NCI-H2107 (cell line): ENCODE measurements at places on chromosomes 12 and 14.

DNA sequence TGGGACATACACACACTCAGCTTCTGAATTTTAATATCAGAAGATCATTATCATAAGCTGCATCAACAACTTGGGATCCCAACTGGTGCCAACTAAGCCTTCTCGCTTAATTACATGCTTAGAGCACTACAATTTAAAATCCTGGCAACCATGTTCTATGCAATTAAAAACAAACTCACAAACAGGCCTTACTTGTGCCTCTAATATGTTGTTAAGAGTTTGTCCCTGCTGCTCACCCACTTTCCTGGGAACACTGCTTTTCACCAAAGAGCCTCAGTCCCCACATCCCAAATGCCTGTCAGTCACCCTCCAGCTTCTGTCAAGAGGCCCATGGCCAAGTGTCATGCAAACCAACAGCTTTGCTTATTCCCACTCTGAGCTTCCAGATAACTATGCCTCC lies 69.7 kb downstream of the TTC9 start:
- no peak for DNase-seq

GRCh38 chr12:108337235-108338223 lies 1.6 kb downstream of the CMKLR1 start:
- no peak for DNase-seq

- DNase-seq, result no peak
Measured at GRCh38 chr12:31245822-31246469, 80.0 kb downstream of the SINHCAF start.

- no peak for DNase-seq
Measured at GRCh38 chr14:53621921-53622320, 334.7 kb downstream of the BMP4 start.

DNA sequence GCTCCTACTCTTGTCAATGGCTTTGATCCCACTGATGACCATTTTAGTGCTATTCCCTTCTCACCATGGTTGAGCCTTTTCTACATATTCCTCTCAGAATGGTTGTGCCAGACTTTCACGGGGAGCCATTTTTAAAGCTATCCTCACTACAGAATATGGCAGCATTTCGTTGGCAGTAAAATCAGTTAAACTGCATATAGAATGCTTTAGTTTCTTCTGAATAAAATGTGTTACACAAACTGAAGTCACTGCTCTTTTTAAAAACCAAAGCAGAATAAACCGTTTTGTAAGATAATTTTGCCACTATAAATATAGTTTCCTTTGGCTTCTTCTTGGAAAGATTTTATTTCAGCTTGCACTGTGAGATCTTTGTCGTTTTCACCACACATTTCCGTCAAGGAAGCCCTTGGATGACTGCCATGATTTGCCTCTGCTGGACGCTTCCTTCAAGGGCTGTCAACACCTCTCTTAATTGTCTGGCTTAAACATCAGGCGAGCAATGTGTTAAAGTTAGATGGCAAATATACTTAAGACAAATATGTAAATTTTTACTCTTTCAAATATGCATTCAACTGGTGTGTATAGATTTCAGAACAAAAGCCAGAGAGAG lies 624.2 kb downstream of the DIO2 start:
- no peak for DNase-seq

- no peak for DNase-seq
Measured at GRCh38 chr14:94384342-94384741, 4.1 kb downstream of the SERPINA1 start.

GRCh38 chr14:67798731-67799130 lies 17.7 kb downstream of the ZFYVE26 start:
- DNase-seq, result no peak

DNA sequence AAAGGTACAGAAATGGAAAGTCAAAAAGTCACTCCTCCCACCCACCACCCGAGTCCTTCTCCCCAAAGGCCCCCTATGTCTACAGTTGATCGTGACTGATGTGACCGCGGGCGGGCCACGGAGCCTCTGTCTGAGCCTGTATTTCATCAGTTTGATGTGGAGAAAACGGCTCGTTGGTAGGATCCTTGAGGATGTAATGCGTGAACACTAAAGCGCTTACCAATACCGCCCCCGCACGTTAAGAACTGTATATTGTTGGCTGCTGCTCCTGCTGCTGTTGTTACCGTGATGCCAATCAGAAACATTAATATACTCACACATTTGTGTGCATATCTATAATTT lies 24.6 kb upstream of the UBC start:
- no peak for DNase-seq

DNA sequence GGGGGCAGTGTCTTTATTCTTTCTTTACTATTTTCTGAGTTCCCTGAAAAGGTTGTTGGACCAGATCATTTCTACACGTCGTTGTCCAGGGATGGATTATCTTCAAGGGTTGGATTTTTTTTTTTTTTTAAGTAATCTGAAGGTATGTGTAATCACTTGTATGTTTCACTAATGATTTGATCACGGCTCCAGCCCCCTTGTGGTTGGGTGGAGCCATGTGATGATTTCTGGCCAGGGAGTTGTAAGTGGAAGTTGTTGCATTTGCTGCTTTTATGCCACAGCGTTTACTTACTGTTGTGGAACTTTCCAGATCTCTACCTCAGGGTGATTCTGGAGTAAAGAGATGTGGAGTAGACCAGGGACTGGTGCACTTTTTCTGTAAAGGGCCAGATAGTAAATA lies 390.3 kb downstream of the AACS start:
- DNase-seq, result no peak

- DNase-seq, result no peak
Measured at GRCh38 chr12:100584256-100584655, 10.8 kb downstream of the GAS2L3 start.

- no peak for DNase-seq
Measured at GRCh38 chr14:97924922-97925613, 1127.9 kb downstream of the VRK1 start.

- no peak for DNase-seq
Measured at GRCh38 chr14:54839701-54840119, 62.9 kb downstream of the GCH1 start.

- DNase-seq, result no peak
Measured at GRCh38 chr12:56682323-56682722, 5.8 kb downstream of the PTGES3 start.

- DNase-seq, result no peak
Measured at GRCh38 chr12:94126067-94126466, 22.3 kb upstream of the PLXNC1 start.

DNA sequence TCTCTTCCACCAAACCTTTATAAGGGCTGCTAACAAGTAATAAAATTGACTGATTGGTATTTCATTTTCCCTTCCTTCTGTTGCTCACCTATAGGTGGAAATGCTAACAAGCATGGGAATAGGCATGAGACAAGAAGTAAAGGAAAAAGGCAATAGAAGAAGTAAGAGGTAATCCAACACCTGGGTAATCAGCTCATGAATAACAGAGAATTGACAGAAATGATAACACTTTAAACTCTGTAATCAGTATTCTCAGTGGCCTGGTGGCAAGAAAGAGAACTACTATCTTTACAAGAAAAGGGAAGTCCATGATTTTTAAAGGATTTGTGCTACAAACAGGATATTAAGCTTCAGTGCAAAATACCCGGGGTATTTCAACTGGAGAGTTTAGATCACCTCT lies 737.8 kb downstream of the RERGL start:
- no peak for DNase-seq

DNA sequence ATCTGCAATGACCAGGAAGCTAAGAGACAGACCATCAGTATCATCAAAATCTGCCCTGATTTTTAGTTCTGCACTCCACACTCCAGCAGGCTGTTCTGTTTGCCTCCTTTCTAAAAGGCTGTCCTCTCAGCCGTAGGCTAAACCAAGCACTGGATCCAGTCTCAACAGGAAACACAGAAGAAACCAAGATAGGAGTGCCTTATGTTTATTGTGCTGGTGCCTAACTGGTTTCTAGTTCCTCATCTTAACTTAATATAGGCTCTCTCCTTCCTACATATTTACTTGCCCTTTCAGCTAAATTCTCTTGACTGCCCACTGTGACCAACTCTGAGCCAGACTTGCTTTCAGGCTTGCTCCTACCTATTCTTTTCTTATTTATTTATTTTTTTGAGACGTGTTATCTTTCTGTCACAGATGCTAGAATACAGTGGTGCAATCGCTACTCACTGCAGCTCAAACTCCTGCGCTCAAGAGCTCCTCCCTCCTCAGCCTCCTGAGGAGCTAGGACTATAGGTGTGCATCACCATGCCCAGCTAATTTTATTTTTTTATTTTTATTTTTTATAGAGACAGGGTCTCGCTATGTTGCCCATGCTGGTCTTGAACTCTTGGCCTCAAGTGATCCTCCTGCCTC lies 30.8 kb downstream of the GALNT4 start:
- DNase-seq, result no peak

DNA sequence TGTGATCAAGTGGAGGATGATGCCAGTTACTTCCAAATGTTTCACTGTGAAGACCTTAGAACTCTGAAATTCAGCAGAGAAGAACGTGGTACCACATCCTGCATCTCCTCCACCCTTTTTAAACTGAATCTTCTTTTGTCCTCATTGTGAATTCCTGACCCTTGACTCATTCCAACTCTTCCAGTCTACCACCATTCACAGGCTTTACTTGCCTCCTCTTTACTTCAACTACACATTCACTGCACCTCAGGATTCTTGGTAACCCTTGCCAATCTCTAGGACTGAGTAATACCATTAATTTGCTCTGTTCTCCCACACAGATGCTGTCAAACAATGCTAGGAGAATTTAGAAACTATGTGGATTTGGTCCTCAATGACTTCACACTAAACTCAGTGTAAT lies 37.3 kb downstream of the PPP1R12A start:
- DNase-seq, result no peak

GRCh38 chr12:71652656-71653055 lies 11.0 kb downstream of the ZFC3H1 start:
- no peak for DNase-seq

- DNase-seq, result no peak
Measured at GRCh38 chr14:78851189-78851588, 681.0 kb downstream of the NRXN3 start.

DNA sequence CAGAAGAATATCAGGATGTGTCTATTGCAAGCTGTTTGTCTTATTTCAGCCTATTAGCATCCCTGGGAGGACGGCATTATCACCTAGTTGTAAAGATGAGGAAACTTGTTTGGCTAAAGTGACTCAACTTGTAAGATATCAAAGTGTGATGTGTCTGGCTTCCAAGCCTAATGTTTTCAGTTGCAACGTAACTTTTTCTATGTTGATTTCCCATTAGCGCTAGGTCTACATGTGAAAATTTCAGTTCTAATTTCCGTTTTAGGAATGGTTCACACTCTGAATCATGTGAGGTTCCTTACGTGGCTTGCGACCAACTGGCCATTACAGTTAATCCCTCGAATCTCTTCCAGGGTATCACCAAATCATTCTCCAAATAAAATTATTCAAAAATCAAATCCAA lies 58.0 kb downstream of the LLPH start:
- no peak for DNase-seq

DNA sequence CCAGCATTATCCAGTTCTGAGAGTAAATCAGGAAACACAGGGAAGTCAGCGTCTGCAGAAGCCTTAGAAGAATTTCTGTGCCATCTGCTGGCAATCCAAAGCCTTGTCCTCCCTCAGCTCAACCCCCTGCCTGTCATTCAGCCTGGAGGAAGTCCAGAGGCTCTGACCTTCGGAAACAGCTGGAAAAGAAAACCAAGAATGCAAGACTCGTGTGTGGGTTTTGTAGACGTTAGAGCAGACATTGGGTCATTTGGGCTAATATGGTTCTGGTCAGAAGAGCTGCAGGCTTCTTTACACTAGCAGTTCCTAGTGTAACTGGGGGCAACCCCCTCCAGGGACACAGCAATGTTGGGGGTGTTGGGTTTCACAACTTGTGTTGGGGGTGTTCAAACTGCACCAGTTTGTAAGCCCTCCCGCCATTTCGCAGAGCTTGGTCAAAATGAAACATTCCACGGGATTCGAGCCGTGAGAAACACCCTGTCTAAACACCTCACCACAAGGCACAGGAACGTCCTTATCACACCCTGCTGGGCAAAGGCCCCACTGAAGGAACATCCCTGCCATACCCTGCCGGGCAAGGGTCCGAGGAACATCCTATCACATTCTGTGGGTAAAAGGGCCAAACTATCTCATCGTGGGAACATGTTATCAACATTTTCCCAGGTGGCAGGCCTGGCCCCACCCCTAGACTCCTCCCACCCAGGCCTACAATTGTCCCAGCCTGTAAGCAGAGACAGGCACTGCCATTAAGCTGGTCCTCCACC lies 21.0 kb upstream of the SERPINA4 start:
- no peak for DNase-seq

- DNase-seq, result no peak
Measured at GRCh38 chr14:59055439-59056045, 132.9 kb upstream of the DAAM1 start.

GRCh38 chr12:127150956-127151355 lies 1116.0 kb upstream of the TMEM132C start:
- no peak for DNase-seq

DNA sequence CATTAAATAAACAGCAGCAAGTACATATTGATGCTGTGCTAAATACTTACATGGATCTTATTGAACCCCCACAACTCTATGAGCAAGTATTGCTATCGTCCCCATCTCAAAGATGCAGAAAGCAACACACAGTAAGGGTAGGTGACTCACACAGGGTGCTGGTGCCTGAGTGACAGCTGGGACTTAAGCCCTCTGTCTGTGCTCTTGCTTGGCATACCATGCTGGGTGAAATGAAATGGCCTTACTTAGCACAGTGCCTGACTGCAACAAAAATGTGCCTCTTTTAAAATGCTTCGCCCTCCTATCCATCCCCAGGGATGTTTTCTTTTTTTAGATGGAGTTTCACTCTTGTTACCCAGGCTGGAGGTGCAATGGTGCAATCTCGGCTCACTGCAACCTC lies 788 bp downstream of the TEX52 start:
- DNase-seq, result no peak

- no peak for DNase-seq
Measured at GRCh38 chr14:59358102-59358501, 107.1 kb downstream of the GPR135 start.

DNA sequence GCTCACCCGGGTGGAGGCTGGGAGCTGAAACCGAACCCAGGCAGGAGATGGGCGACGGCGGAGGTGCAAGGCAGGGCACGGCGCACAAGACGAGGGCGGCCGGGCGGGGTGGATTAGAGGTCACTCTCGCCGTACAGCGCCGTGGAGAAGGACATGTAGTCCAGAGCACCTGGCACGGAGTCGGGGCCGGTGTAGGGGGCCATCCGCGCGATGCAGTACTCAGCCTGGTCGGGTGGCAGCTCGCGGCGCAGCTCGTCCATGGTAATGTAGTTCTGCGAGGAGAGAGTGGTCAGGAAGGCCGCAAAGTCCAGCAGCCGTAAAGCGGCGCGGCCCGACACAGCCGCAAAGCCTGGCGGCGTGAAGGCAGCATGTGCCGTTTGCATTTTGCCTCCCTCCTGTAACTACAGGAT lies 81.9 kb upstream of the ZFP36L1 start:
- DNase-seq, result no peak

- no peak for DNase-seq
Measured at GRCh38 chr12:119423285-119423684, 88.8 kb downstream of the CCDC60 start.

DNA sequence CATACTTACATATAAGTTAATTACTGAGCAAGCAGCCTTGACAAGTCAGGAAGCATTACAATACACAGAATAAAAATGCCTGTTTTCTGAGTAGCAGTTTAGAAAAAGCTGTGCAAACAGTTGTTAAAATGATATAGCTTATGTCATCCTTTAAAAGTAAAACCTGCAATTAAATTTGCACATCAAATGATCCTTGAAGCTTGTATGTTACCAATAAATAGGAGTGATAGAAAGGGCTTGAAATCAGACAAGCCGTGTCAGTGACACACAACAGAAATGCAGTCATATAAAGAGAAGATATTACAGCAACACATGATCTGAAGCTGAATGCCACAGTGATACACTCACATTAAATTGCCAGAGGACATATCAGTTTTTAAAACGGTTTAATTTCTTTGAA lies 70.0 kb downstream of the EPS8 start:
- no peak for DNase-seq

- no peak for DNase-seq
Measured at GRCh38 chr12:4190366-4191063, 83.0 kb upstream of the CCND2 start.
